Epithelial cell of prostate (primary cell): ENCODE measurements at places on chromosomes 5 and 9.

GRCh38 chr5:130795037-130795436 is 370.0 kb downstream of the HINT1 start:
- peak; percentile 6 for DNase-seq

DNA sequence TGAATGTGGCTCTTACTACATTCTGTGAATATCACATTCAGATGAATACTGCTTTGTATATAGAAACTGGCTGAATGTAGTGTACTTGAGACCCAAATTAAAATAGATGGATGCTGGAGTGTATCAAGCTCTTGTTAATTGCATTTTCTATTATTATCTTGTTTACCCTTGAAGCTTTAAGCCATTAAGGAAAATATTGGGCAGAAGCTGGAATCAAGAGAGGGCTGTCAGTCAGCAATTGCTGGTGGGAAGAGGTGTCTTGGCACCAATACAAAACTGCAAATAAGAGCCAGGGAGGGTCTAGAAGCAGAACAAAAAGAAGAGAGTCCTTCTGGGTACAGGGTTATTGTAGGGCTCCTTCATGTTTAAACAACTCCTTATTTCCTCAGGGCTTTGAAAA is 38.8 kb downstream of the MUSK start:
- no peak for DNase-seq

GRCh38 chr5:87418506-87418905 is 5.8 kb upstream of the CCNH start:
- DNase-seq, result no peak

DNA sequence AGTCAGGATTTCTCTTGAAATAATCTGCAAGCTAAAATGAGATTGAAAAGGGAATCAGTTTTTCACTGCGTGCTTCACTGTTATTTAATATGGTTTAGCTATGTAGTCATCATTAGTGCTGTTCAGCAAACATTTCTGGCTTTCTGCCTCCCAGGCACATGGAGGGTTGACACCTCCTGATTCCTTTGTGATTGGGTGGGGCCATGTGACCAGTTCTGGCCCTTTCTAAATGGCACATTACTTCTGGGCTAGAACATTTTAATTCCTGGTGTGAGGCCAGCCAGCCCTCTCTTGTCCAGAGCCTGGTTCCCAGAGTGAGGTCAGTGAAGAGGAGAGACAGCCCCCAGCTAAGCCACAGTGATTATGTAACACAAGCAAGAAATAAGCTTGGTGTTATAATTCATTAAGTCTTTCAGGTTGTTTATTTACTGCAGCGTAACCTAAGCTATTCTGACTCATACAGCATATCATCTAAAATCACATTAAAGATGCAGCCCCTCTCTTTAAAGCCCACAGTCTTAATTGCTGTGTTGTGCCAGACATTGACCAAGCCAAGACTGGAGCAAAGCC is 17.4 kb upstream of the ARSI start:
- DNase-seq, result peak; percentile 61

DNA sequence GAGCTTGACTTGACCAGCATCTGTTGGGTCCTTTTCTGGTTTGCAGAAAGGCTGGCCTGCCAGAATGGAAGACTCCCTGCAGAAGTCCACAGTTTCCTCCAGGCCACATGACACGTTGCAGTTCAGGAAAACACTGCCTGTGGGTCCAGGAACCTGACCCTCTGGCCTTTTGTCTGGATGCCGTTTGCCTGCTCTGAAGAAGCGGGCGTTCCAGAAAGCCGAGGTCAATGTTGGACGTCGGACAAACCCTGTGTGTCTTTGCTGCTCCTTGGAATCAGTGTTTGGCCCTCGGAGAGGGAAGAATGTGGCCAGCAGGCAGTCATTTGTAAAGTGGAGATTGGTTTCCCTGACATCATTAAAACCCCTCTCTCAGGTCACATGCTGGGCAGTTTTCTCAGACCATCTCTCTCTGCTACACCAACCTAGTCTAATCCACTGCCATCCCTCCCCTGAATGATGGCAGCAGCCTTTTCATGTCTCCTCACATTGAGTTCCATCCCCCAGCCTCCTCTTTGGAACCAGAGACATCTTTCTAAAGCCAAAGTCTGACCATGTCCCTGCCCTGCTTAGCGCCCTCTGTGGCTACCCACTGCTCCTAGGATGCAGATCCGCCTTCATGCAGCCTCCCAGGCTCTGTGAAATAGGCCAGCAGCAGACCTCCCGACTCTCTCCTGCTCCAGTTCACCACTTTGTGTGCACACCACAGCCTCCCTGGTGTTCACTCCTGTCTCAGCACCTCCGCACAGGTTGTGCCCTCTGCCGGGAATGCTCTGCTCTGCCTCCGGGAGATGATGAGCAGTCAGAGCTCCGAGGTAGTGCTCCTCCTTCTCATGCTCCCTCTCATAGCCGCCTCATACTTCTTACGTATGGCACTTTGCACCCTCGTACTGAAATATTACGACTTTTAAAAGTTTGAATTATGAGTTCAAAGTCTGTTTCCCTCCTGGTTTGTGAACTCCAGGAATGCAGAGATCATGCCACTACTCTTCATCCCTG is 75.6 kb downstream of the RALGPS1 start:
- no peak for DNase-seq

- DNase-seq, result no peak
Observed at GRCh38 chr5:136073714-136074529, 45.1 kb downstream of the TGFBI start.

GRCh38 chr5:98880598-98880997 is 48.2 kb downstream of the CHD1 start:
- no peak for DNase-seq

DNA sequence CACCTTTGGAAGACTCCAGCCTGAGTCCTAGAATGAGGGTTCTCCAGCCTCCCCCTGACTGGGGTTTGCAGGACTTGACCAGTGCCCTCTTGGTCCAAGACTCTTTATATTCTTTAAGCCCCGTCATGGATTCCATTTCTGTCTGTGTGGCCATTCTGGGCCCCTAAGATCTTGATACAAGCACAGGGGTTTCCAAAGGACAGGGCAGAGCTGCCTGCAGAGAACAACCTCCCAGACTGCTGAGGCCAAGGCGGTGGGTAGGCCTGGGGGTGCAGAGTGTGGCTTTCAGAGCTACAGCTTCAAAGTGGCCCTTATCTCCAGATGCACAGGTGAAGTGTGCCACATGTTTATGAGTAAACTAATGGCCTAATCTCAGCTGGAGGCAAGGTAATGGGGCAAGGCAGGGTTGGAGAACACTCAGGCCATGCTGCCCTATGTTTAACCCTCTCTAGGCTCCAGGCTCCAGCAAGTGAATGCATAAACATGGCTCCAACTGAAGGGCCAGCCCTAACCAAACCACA is 32.1 kb downstream of the FOXI1 start:
- DNase-seq, result no peak

- DNase-seq, result no peak
Observed at GRCh38 chr5:115775999-115776398, 40.5 kb downstream of the CDO1 start.

DNA sequence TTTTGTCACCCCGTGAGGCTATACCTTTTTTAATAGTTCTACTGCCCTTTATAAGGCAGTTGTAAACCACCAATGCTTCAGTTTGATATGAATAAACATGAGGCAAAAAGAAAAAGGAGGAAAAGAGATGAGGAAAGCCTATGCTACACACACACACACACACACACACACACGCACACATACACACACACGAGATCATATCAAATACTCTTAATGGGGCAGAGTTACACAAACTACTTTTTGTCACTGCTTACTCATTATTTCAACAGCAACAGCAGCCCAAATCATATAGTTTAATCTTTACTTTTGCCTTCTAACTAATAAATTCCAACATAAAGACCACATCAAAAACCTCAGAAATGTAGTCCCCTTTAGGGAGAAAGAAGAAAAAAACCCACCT is 116.8 kb upstream of the PAM start:
- DNase-seq, result peak; percentile 18

DNA sequence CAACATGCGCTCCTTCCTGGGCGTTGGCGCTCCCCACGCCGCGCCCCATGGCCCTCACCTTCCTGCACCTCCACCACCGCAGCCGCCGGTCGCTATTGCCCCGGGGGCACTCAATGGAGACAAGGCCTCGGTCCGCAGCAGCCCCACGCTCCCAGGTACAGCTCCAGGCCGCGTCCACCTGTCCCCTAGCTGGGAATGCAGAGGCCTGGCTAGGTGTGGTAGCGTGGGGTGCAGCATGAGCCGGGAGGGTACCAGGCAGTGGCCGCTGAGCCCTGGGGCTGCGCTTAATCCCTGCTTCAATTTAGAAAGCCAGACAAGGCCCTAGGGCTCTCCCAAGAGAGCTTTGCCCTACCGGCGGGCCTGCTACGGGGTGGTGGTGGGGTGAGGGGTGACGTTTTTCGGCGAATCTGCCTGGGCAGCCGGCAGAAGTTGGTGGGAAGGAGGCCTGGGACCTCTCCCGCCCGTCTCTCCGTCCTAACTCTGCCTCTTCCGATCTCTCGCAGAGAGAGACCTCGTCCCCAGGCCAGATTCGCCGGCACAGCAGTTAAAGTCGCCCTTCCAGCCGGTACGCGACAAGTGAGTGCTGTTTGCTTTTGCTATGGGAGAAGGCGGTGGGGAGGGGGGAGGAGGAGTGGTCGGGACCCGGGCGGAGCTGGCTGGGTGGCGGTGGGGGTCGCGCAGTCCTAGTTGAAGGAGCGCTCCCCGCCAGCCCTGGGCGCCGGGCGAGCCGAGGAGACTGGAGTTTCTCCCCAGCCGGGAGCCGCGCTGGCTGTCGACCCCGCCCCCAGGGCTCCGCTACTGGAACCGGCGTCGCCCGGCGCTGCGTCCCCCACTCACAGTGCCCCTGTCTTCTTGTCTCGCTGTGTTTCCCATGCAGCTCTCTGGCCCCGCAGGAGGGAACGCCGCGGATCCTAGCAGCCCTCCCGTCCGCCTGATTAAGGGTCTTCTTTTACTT is 4.8 kb downstream of the IRX1 start:
- no peak for DNase-seq

DNA sequence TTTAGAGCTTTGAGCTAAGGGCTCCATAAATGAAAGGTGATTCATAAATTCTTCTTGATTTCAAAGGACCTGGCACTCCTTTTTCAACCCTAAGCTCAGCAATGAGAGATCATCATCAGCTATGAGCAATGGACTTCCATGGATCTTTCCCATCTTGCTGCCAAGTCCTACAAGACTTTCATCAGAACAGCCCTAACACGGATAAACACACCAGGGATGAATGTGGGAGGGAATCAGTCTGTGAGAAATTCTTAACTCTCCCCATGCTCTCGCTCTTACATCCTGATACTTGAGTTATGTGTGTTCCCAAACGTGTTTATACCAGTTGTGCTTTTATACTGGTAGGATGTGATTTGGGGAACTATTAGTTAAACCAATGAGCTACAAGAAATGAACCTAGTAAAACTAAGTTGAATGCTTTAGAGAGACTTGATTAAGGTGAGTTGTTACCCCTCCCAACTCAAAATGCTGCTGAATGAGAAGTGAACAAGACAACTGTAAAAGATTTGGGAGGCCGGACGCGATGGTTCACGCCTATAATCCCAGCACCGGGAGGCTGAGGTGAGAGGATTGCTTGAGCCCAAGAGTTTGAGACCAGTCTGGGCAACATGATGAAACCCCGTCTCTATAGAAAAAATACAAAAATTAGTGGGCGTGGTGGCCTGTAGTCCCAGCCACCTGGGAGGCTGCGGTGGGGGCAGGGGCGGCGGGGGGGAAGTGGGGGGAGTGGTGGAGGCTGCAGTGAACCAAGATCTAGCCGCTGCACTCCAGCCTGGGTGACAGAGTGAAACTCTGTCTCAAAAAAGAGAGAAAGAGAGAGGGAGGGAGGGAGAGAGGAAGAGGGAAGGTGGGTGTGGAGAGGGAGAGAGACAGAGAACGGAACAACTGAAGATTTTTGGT is 5.2 kb upstream of the RPL26L1 start:
- peak; percentile 68 for DNase-seq

- DNase-seq, result no peak
Observed at GRCh38 chr5:31427013-31427723, 104.7 kb downstream of the DROSHA start.

DNA sequence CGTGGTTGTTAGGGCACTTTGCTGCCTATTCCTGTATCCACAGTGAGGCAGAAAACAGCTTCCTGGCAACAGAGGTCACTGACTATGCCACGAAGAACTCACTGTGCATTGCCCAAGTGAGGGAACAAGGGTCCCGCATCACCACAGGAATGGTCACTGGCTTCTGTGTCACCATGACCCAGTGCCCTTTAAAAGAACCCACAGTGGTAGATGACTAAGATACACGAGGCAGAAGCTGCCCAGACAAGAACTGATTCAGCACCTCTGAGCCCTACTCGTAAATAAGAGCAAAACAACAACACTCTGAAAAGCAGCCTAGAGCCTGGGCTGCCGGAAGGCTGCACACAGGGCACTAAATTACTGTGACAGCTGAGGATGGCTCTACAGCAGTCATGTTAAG is 236.6 kb upstream of the RASEF start:
- peak; percentile 61 for DNase-seq

DNA sequence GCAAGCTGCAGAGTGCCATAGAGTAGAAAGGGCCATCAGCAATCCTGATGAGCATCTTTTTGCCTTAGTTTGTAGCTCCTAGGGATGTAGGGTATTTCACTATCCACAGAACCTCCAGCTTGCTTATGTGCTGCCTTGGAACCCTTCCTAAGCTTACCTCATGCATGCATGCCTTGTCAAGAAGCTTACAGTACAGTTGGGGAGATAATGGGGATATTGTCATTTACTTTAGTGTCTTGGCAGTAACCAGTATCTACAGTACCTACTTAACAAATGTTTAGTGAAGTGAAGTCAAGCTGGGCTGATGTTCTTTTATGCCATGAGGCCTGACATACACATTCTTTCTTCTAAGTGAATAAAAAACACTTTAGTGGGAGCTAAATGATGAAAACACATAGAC is 164.6 kb upstream of the PPP1R2B start:
- DNase-seq, result no peak

- peak; percentile 86 for DNase-seq
Observed at GRCh38 chr9:2722715-2723114, 5.4 kb downstream of the KCNV2 start.

DNA sequence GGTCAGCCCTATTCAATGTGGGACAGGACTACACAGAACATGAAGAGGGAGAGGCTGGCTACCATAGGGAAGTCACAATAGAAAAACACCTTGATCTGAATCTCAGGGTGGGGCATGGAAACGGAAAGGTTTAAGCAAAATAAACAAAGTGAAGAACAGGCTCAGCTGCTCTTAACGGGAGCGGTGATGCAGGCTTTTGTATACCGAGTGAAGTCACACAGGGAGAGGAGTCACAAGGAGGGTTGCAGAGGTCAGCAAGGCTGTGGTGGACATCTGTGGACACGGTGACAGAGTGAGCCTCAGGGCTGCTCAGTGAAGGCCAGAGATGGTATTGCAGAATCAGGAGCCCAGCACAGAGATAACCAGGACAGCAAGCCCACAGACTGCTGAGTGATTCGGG is 30.6 kb upstream of the SEMA4D start:
- peak; percentile 65 for DNase-seq

- no peak for DNase-seq
Observed at GRCh38 chr5:157267025-157267424, 1.1 kb downstream of the CYFIP2 start.

DNA sequence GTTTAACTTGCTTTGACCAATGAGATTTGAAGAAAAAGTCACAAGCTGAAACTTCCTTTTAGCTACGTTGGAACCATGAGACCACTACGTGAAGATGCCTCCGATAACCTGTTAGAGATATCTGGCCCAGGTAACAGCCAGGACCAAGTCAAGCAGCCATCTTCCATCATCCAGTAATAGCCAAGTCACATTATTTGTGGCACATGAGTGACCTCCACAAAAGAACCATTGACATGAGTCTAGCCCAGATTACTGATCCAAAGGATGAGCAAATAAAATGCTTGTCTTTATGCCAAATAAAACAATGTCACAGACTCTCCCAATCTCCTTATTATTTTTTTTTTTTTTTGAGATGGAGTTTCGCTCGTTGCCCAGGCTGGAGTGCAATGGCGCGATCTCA is 1.6 kb downstream of the DEPDC1B start:
- DNase-seq, result no peak

GRCh38 chr9:38358390-38359296 is 33.9 kb upstream of the ALDH1B1 start:
- DNase-seq, result no peak
